ENCODE measurements at places on chromosomes 12 and 14.

DNA sequence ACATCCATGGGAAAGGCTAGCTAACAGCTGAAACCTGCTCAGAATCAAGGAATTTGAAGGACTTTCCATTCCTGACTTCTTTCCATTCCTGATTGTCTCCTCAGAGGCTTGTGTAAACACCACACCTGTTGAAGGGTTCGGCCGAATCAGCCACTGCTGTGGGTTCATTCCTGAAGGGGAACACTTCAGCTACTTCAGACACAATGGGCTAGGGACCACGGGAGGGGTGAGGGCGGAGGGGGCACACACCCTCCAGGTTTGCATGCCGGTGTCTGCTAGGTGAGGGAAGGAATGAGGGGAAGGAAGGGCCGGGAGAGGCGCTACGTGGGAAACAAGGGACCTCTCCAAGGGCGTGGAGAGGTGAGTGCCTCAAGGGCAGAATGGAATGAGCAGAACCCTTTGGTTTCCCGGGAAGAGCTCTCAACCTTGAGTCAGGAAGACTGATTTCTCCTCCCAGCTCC is 1.3 kb downstream of the GPRC5A start:
- no peak for DNase-seq

DNA sequence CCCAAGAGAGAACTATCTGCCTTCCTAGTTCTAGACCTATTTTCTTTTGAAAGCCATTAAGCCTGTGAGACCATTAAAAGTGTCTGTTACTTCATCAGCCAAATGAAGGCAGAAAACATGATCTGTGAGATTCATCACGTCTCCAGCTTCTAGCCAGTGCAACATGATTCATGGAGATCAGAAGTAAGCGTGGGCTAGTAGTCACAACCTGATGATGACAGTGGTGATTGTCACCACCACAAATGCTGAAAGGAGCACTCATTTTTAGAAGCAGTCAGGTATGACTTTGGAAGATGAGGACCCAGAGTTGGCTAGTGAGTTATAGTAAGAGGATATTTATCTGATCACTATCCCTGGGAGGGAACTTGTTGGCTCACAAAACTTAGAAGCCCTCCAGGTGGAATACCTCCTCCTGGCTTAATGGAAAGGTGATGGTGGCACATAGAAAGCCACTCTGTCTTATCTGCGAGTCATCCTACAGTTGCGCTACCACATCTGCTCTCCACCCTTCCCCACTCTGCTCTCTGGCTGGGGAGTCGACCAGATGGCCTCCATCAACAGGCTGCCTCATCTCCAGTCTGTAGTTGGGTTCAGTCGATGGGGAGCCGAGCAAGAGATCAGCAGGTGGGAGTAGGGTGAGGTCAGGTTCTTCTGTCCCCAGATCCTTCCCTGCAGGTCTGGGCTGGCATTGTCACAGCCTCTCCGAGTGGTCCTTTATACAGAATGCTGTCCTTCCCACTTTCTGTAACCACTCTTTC is 317.6 kb upstream of the FKBP4 start:
- no peak for DNase-seq

GRCh38 chr12:128734371-128734770 is 89.4 kb downstream of the SLC15A4 start:
- DNase-seq: no peak

- no peak for DNase-seq
Measured at GRCh38 chr14:35332517-35333263, 40.5 kb downstream of the PSMA6 start.

DNA sequence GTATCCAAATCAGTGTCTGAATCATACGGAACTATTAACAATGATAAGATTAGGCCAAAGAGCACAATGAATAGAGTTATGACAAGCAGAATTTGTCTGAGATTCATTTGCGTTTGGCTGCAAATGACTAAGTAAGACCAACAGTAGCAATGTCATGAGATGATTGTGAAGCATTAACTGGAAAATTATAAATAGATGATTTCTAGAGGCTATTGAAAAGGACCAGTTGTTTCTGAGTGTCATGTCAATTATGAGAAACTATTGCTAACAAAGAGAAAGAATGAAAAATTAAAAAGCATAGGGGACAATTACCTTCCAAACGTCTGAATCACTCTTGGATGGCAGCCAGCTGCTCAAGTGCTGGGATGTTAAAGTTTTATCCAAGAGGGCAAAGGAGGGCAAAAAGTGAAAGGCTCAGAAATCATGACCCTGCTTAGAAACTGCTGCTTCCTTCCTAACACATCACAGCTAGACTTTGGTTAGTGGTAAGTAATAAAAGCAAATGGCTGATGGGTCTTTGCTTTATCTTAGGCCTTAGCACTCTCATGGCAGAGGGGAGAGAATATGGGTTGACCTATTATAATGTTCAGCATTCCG is 89.0 kb downstream of the AKAP6 start:
- DNase-seq: no peak

DNA sequence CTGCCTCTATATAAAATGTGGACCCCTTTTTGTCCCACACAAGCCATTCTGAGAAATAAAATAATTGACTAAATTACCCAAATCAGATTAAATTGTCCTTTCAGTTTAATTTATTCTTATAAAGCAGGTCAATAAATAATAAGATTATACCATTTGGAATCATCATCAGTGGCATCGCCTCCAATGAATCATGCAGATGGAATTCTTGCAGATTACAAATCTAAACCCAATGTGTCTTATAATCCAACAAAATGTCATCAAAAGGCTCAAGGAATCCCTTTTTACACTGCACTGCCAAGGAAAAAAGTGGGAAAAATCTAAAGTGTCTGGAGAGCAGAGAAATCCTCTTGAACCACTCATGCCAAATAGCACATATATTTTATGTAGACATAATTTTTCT is 138.2 kb upstream of the TSPAN8 start:
- no peak for DNase-seq

- DNase-seq: peak; percentile 63
Measured at GRCh38 chr14:75542588-75543091, 20.4 kb downstream of the BATF start.

GRCh38 chr12:50175716-50176026 is 8.5 kb upstream of the CERS5 start:
- no peak for DNase-seq

DNA sequence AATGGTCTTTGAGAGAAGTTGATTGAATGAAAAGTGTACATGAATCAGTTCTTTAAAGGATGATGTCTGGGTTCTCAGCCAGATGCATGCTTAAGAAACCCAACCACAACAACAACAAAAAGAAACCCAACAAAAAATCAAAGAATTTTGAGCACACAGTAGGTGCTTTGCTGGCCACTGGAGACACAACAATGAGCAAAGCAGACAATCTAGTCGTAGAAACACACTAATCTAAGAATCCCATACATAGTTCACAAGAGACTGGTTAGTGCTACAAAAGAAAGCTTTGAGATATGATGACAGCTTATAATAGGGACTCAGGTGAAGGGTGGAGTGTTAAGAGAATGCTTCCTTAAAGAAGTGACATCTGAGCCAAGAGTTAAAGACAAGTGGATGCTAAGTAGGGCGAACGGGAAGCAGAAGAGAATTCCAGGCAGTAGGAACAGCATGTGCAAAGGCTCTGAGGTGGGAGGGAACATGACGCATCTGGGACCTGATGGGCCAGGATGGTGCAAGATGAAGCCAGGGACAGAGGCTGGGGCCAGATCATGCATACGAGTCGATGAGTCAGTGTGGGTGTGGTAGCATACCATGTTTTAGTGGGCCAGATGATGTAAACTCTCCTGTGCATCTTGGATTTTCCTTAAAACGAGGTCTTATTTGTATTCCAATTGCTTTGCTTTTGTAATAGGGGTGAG is 4.6 kb upstream of the HIP1R start:
- DNase-seq: no peak

DNA sequence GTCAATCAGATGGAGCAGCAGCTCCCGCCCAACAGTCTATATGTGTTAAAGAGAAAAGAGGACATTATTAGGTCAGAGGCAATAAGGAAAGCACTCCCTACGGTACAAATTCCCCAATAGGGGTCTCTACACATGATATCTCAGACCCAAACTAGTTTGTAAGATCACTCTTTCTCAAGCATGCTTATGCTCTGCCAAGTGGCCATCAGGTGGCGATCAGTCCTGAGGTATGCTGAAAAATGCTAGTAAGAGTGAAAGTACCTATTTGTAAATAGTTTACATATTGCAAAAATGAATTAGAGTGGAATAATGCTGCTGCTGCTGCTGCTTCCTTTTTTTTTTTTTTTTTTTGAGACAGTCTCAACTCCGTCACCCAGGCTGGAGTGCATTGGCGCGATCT is 61.0 kb downstream of the CPM start:
- peak; percentile 4 for DNase-seq

DNA sequence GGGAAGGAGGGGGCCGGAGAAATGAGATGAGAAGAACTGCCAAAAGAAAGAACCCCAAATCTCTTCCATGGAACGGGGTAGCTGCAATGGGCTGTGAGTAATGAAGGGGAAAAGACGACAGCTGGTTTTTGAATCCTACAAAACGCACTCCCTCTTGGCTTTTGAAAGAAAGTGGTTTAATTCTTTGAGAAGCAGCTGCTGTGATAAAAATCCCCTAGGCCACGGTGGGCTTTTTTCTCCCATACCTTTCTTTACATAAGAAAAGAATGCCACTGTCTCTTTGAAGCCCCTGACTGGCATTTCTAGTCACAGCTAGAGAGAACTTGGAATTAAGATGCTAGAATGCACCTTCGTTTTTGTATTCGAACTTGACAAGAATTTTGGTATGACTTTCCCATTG is 486.1 kb downstream of the GLT1D1 start:
- DNase-seq: no peak

DNA sequence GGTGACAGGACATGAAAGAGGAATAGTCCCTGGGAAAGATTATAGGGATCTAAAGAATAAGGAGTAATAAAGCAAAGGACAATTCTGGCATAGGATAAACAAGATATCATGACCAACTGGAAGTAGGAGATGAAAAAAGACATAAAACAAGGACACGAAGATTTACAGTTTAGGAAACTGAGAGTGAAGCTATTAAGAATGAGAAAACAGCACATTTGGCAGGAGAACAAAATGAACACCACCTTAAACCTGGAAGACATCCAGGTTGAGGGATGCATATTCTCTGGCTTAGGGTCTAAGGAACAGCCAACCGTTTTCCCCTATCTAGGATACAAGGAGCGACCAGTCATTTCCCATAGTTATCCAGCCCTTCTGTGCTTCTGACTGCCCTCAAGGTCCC is 1.9 kb downstream of the TRIP11 start:
- no peak for DNase-seq

GRCh38 chr14:64604001-64604400 is 54.2 kb downstream of the PPP1R36 start:
- no peak for DNase-seq

DNA sequence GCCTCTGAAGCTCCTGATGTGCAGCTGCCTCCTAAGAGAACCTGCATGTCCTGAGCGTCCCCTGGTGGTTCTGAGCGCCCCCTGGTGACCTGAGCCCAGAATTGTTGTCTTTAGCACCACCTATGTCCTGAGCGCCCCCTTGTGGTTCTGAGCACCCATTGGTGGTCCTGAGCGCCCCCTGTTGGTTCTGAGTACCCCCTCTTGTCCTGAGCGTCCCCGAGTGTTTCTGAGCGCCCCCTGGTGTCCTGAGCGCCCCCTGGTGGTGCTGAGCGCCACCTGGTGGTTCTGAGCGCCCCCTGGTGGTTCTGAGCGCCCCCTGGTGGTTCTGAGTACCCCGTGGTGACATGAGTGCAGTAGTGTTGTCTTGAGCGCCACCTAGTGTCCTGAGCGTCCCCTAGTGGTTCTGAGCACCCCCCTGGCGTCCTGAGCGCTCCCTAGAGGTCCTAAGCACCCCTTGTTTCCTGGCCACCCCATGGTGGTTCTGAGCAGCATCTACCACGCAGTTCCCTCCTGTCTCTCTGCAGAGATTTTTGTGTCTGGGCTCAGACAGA is 782.5 kb downstream of the TMEM121 start:
- DNase-seq: peak; percentile 75

GRCh38 chr12:24109381-24110039 is 160.0 kb upstream of the SOX5 start:
- no peak for DNase-seq

DNA sequence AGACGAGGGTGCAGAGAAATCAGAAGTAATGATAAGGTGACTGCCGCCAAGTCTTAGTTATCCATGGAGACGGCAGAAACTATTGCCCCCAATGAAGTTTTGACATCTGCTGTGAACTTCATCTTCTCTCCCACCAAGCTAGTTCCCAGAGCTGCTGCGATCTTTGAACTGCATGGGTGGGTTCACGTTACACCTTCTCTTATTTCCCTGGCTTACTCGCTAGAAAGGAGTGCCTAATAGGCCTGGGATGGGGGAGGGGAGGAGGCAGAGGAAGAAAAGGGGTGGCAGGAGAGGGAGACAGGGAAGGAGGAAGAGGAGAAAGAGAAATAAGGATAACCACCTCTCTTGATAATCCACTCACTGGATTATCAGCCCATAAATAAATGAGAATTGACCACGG is 157.1 kb downstream of the NTF3 start:
- no peak for DNase-seq

DNA sequence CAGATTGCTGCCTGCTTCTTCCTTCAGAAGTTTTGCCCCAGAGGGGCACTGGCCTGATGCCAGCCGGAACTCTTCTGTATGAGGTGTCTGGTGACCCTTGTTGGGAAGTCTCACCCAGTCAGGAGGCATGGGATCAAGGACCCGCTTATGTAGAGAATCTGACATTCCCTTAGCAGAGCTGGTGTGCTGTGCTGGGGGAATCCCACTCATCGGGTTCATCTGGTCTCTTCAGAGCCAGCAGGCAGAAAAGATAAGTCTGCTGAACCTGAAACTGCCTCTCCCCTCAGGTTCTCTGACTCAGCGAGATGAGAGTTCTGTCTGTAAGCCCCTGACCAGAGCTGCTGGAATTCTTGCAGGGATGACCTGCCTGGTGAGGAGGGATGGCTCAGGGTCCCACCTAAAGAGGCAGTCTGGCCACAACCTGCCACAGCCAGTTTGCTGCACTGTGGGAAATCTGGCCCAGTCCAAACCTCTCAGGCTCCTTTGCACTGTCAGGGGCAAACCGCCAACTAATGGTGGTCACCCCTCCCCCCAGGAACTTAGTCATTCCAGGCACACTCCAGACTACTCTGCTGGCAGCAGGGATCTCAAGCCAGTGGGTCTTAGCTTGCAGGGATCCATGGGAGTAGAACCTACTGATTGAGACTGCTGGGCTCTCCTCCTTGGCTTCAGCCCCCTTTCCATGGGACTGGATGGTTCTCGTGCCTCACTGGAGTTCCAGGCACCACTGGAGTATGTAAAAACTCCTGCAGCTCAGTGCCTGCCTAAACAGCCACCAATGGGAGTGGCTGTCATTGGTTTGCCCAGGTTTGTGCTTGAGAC is 4.1 kb downstream of the CLEC2D start:
- DNase-seq: no peak

- DNase-seq: no peak
Measured at GRCh38 chr12:76464631-76465166, 94.9 kb downstream of the OSBPL8 start.

Measured in stimulated activated CD4-positive, alpha-beta T cell treated with anti-CD3 and anti-CD28 coated beads, Interleukin-1b, Interleukin-23, amount 100 ng/mL, for 24 hours (primary cell).